ENCODE measurements at places on chromosomes 2 and 18.

- DNase-seq = no peak
Observed at GRCh38 chr2:176079285-176079830, 4.4 kb downstream of the EVX2 start.

DNA sequence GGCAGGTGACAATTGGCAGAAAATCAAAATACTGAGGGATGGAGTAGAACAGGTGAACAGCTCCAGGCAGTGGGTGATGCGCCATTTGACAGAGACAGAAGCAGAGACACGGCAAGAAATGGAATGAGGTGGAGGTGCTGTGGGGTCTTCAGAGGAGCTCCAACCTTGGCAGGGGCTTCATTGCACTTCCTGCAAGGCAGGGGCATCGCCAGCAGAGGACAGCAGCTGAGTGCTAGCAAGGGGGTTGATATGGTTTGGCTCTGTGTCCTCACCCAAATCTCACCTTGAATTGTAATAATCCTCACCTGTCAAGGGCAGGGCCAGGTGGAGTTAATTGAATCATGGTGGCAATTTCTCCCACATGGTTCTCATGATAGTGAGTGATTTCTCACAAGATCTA lies 42.8 kb downstream of the CCDC68 start:
- no peak for DNase-seq

GRCh38 chr2:224851811-224852210 lies 135.6 kb upstream of the CCDC195 start:
- no peak for DNase-seq

GRCh38 chr2:105515581-105516415 lies 116.9 kb upstream of the FHL2 start:
- DNase-seq = no peak

DNA sequence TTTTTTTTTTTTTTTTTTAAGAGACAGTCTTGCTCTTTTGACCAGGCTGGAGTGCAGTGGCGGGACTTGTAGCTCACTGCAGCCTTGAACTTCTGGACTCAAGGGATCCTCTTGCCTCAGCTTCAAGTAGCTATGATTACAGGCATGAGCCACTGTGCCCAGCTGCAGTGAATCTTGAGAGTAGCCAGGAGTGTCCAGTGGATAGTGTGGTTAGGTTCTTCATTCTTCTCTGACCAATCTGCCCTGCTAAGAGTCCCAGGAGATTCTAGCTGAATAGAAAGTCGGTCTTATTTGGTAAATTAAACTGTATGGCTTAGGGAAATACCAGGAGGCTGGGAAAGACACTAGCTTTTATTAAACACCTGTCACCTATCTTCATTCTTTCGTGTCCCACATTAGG lies 15.3 kb downstream of the USP39 start:
- no peak for DNase-seq

GRCh38 chr2:46302005-46302695 lies 4.9 kb downstream of the EPAS1 start:
- DNase-seq = no peak

DNA sequence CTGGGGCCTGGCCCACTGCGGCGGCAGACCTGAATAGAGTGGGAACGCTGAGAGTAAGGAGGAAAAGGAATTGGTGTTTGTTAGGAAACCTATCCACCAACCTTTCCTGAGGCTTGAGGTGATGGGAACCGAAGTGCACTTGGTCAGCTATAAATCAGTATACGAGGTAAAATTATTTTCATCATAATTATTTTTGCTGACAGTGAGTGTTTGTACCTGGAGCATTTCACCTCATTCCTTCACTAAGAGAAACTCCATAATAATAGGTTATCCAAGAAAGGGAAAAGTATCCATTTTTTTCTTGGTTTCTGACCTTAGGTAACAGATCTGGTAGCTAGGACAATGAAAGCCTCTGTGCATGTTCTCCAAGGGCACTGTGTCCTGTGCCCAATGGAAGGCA lies 138.6 kb upstream of the RGPD4 start:
- no peak for DNase-seq

- no peak for DNase-seq
Observed at GRCh38 chr2:160423126-160423525, 70.5 kb downstream of the RBMS1 start.

GRCh38 chr2:57575700-57576268 lies 470.8 kb upstream of the VRK2 start:
- DNase-seq = no peak

DNA sequence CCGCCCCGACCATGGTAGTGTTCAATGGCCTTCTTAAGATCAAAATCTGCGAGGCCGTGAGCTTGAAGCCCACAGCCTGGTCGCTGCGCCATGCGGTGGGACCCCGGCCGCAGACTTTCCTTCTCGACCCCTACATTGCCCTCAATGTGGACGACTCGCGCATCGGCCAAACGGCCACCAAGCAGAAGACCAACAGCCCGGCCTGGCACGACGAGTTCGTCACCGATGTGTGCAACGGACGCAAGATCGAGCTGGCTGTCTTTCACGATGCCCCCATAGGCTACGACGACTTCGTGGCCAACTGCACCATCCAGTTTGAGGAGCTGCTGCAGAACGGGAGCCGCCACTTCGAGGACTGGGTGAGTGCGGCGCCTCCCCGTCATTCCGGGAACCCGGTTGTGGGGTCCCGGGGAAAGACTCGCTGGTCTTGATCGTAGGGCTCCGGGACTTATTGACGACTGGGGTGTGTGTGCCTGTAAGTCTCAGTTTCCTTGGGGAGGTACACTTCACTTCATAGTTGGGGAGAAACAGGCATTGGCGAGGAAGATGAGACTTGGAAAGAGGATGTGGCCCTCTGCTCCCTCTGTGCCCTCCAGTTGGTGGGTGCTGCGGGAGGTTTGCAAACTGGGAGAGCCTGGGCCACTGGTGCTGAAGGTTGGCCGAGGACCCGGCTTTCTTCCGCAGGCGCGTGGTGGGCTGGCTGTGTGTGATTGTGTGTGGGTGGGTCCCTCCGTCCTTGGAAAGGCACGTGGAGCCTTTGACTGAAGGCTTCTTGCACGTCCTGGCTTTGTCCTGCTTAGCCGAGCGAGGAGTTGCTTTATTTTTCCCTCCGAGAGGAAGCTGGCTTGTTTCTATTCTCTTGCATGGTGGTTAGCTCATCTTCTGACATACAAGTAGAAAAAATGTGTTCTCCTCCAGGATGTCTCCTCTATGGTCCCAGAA lies 886 bp downstream of the PRKCE start:
- peak; percentile 32 for DNase-seq

GRCh38 chr2:53452400-53452799 lies 315.2 kb upstream of the CHAC2 start:
- DNase-seq = no peak

DNA sequence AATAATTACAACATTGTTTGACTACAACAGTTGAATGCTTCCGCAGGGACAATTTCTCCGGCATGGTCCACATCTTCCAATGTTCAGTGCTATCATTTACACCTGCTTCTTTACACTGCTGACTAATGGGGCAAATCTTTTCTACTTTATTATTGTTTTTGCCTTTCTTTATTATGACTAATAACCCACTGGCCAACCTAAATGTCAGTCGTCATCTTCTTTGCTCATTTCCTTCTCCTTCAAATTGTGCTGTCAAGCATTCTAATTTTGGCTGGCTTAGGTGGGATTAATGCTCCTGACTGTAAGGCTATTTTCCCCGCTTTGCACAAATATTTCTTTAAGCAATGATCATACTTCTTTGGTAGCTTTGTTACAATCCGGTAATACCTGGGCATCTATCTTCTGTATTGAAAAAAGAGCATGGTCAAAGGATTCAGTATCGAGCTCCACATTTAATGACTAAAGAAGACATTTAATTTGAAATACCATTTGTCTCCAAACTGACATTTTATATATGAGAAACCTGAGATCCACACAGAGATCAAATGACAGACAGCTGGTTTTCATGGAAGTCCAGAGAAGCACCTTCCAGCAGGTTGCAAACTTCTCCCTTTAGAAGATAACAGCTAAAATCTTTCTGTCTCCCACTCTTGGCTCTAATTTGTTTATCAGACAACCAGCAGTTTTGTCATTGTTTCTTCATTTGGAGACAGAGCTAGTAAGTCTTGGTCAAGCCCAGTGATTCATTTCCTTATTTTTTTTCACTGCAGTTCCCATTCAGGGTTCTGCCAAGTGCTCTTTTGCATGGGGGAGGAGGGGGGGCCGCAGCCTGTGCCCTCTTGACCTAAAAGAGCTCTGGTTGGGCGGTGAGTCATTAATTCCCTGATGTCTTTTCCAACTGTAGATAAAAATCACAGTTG lies 132.9 kb downstream of the SOCS6 start:
- no peak for DNase-seq

DNA sequence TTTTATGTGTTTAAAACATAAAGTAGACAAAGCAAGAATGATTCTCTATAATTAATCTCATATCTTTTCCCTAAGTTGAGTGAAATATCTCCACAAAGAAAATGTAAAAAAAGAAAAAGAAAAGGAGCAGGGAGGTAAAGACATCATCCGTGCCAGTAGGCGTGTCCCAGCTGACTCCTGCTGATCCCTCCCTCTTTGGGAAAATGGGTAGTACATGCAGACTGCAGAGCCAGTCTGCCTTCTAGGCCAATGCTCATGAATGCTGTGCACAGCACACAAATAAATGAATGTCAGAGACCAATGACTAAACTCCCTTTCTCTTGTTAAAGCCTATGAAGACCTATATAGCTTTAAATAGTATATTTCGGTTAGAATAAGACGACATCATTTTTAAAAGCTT lies 64.7 kb downstream of the RAPH1 start:
- no peak for DNase-seq

DNA sequence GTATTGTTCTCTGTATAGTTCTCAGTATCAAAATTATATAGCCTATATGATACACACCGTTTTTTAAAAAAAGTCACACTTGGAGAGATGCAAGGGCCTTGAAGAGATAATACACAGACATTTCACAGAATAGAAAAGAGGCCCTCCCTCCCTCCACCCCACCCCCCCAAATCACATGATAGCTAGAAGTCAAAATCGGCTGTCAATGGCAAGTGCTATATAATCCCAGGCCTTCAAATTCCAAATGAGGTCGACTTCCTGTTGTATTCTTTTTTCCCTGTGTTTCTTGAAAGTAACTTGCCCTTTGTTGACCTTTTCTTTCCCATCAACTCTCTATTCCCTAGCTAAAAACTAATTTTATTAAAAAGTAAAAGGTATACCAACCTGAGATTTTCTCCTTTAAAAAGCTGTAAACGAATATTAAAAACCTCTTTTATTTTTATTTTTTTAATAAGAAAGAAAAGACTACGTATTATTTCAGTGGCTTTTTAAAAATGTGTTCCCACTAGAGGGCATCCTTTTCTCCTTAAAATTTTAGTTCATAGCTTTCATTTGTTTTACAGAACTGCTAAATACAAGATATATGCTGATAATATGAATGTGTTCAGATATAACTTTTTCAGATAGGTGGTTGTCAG lies 46.6 kb downstream of the KCMF1 start:
- no peak for DNase-seq

- DNase-seq = peak; percentile 71
Observed at GRCh38 chr2:69816923-69817542, 12.4 kb upstream of the GMCL1 start.

DNA sequence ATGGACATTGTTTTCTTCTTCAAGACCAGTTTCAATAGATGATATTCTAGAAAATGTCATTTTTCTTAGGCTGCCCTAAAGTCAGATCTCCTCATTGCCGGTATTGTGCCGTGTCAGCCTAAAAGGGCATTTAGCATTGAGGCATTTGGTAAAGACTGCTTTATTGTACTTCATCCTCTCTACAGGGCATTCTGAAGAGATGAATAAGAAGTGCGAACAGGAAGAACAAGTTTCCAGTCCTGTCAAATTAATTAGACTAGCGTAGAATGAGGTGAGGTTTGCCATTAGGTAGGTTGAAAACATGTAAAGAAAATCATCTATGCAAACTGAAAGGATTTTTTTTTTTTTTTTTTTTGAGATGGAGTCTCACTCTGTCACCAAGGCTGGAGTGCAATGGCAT lies 60.6 kb downstream of the ETAA1 start:
- DNase-seq = no peak

DNA sequence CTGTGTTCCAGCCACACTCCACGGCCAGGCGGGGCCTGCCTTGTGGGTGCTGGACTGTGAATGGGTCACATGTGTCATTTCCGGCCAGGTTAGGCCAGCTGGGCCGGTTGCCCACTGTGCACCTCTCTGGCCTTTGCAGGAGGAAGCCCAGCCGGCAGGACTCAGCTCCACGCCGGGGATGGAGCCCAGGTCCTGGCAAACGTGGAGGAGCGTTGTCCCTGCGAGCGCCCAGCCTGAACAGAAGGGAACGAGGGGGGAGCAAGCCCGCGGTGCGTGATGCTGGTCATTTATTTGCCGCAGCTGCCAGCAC lies 152.9 kb downstream of the PXDN start:
- DNase-seq = no peak

GRCh38 chr2:67760995-67761394 lies 301.8 kb downstream of the C1D start:
- DNase-seq = no peak

GRCh38 chr2:161131804-161132203 lies 28.4 kb upstream of the TANK start:
- no peak for DNase-seq

DNA sequence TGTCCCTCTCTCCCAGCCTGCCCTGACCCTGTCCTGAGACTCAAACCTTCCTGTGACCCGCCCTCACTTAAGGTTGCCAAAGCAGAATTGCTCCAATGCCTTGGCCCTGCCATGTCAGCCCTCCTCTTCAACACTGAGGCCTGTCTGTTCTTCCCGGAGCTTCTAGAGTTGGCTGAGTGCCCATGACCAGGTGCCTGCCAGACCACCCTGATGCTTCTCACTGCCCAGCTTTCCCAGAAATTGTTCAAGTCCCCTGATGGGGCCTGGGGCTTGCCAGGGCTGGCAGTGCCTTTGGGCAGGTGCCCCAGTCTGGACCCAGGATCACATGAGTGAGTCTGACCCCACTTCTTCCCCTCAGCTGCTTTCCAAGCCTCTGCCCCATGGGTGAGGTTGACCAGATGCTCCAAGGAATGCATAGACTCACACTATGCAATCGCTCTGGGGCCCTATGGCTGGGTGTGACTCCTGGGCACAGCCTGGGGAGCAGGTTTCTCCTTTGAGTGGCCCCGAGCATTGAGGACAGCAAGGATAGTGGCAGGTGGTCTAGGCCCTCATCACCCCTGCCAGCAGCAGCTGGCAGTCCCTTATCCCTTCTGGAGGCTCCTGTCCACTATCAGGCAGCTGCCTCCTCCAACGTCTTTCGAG lies 3.1 kb upstream of the INPP5D start:
- DNase-seq = no peak

All from activated naive CD4-positive, alpha-beta T cell treated with anti-CD3 and anti-CD28 coated beads, Interleukin-2, amount 50 U/mL, for 16 hours (primary cell).